ENCODE measurements at places on chromosomes 2 and 18. TPM values are rescaled to one million over a fixed set of nuclear protein-coding genes. Genes with fewer than 3 reads are reported as not detected.

CSRNP3 gene
- total RNA-seq = 8.5 TPM

FAM161A gene
- total RNA-seq = 19.0 TPM

PRKAG3 gene
- total RNA-seq = not detected

CPO gene
- total RNA-seq = 1.5 TPM

CAVIN2 gene
- total RNA-seq = not detected

RNF125 gene
- total RNA-seq = 19.3 TPM

IL1F10 gene
- total RNA-seq = not detected

TMEM214 gene
- 59.8 TPM for total RNA-seq

EML6 gene
- 1.7 TPM for total RNA-seq

- no peak for DNase-seq
Observed at GRCh38 chr2:136703214-136703613, 62.1 kb upstream of the THSD7B start.

DNA sequence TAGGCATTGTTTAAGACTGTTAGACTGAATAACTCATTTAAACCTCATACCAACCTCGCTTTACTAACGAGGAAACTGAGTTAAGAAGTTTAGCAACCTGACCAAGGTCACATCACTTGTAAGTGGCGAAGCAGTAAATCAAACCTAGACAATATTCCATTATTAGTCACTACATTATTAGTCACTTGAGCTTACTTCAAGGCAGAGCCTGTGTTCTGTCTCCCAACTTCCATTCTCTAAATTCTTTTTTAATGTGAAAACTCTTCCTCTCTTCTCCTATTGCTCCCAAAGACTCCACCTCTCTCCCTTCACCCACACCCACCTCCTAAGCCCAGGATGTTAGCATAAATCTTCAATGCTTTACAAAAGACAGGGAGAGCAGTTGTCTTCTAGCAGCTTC, 156.5 kb downstream of the ARL6IP6 start:
- DNase-seq = no peak

- peak; percentile 67 for DNase-seq
Observed at GRCh38 chr2:11647834-11648600, 22.0 kb downstream of the NTSR2 start.

DNA sequence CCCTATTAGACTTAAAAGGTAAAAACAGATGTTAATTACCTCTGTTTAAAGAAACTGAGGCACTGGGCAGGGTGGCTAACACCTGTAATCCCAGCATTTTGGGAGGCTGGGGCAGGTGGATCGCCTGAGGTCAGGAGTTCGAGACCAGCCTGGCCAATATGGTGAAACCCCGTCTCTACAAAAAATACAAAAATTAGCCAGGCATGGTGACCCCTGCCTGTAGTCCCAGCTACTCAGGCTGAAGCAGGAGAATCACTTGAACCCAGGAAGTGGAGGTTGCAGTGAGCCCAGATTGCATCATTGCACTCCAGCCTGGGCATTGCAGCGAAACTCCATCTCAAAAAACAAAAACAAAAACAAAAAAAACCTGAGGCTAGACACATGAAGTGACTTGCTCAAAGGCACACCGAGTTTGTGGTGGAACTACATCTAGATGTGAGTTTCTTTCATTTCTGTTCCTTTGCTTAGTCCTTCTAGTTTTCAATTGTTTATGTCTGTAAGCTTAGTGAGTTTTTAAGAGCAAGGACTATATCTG, 40.7 kb downstream of the SLC4A1AP start:
- DNase-seq = no peak

DNA sequence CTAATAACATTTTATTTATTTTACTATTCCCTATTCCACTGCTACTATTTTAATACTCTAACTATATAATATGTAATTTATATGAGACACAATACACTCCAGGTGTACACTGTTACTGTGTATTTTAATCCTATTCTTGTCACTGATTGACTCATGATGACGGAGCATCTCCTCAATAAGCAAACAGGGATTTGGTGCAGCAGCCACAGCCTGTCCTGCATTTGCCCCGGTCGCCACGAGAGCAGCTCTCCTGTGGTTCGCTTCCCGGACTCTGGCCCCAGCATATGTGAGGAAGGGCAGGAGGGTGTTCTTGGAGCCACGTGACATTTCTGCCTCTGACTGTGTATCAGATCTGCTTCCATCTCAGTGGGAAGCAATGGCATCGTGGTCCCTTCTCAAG, 74.1 kb upstream of the PXDN start:
- DNase-seq = no peak

GRCh38 chr18:68679528-68679927, 35.4 kb downstream of the TMX3 start:
- no peak for DNase-seq

DNA sequence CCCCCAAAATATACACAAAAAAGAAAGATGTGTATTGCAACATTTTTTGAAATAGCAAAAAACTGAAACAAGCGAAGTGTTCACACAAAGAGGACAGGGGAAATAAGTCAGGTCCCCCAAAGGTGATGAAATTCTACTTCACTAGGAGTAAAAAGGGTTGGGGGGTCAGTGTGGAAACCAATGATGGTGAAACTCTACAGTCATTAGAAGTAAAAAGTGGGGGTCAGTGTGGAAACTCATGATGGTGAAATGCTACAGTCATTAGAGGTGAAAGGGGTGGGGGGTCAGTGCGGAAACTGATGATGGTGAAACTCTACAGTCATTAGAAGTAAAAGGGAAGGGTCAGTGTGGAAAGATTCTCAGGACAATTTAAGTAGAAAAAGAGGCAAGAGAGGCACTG, 298.2 kb downstream of the EIPR1 start:
- DNase-seq = no peak

GRCh38 chr2:27461118-27461517, 18.9 kb downstream of the KRTCAP3 start:
- DNase-seq = no peak

- peak; percentile 47 for DNase-seq
Observed at GRCh38 chr2:63819765-63820717, 21.7 kb upstream of the UGP2 start.

- DNase-seq = peak; percentile 91
Observed at GRCh38 chr2:206442833-206443734, at the start of gene ADAM23. TSS of gene ADAM23 (plus strand) at chr2:206443532. CDS start at chr2:206443867, 335 bp downstream.

- no peak for DNase-seq
Observed at GRCh38 chr2:78127424-78127823, 605.2 kb upstream of the LRRTM4 start.

GRCh38 chr2:219452361-219453317, 18.0 kb downstream of the SPEG start:
- DNase-seq = peak; percentile 79

- no peak for DNase-seq
Observed at GRCh38 chr2:137192366-137193310, 427.3 kb downstream of the THSD7B start.

DNA sequence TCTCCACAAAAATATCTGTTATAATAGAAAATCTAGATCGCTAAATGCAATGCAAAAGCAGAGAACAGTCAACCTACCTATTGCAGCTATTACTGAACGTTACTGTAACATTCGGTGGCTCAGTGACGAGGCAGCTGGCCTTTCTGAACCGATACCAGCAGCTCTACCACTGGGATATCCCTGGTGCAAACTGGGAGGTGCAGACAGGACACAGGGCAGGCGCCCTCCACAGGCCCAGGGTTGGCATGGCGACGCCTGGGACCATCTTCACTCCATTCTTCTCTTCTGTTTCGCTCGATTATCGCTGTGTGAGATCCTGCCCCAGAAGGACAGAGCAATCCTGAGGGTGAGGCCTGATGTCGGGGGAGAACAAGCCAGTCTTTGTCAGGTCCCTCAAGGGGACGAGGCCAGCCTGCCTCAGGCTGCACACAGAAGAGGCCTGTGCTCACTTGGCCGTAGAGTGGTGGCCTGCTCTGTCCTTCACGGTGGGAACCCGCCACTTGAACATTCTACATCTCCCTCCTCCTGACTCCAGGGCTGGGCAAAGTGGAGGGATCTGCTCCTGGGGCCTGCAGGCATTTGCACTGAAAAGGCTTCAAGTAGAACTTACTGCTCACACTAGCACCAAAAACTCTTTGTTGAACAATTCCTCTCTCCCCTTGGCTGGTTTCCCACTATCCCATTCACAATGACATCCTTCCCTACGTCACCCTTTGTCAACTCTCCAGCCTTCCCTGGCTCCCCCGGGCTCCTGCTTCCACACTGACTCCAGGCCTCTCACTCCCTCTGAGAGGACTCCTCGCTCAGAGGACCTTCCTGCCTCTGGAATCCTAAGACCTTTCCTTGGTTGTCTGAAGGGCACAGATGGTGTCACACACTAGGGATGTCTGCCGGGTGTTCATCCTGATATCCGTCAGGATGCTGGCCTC, 49.7 kb downstream of the CYRIA start:
- peak; percentile 73 for DNase-seq

- no peak for DNase-seq
Observed at GRCh38 chr2:64711252-64711800, 57.6 kb upstream of the SERTAD2 start.

DNA sequence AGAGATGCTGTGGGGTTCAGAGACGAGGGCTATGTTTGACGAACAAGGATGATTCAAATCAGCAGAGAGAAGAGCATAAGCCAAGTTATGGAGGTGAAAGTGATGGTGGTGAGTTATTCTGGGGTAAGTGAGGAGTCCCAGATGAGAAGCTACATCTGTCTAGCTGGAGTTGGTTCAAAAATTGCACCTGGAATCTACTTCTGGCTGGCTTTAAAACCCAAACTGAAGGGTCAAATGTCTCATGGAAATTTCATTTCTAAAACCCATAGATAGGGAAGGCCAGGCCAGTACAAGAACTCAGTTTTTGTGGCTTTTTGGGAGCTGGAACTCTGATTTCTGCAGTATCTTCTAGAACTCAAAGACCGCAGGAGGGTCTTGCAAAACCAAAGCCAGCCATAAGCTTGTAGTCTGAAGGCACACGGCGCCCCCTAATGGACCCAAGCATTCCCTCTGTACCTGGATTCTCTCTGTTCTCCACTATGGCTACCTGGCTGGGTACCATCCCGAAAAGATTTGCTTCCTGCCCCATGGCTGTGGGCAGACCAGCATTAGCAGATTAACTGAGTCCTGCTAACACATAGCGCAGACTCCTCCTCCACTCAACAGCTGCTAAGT, 229.1 kb upstream of the SLC14A2 start:
- DNase-seq = peak; percentile 90

DNA sequence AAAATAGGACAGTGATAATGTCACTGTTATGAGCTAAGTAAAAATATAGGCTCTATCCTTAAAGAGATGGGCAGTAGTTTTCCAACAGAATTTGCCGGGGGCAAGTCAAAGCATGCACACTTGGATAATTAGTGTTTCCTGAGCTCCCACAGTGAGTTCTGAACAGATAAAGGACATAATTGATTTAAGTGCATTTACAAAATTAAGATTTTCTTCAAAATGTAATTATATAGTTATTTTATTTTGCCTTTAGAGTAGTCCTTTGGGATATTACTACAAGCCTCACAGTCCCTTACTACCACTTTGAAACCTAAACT, 107.6 kb downstream of the RAPGEF4 start:
- no peak for DNase-seq

DNA sequence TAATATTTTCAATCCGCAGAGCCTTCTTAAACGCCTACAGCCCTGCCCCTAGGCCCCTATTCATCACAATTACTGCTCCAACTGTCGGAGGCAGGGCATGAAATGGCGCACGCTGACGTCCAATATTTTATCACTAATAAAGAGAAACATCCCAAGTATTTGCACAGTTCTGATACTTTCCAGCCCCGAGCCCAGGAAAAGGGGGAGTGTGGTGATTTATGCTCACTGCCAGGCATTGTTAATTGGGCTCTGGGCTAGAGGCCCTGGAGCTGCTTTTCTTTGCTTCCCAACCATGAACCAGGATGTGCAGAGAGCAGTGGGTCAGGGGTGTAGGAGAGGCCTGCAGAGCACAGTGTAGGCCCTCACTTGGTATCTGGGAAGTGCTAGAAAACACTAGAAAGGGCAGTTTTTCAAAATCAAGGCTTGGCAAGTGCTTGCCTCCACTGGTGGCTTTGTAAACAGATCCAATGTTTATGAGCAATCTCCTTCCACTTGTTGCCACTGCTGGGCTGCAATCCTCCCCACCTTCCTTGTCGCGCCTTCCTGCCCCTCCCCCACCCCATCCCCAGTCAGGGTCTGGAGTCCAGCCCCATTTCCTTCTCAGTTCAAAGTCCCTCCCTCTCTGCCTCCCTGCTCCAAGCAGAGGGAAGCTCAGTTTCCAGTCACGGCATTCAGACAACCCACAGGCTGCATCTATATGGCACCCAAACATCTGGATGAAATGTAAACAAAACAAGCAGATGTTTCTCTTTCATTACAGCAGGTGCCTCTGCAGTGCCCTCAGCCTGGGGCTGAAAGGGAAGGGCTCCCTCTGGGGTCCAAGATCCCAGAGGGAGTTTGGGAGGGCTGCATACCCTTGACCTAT, 83.9 kb upstream of the PKDCC start:
- peak; percentile 83 for DNase-seq

DNA sequence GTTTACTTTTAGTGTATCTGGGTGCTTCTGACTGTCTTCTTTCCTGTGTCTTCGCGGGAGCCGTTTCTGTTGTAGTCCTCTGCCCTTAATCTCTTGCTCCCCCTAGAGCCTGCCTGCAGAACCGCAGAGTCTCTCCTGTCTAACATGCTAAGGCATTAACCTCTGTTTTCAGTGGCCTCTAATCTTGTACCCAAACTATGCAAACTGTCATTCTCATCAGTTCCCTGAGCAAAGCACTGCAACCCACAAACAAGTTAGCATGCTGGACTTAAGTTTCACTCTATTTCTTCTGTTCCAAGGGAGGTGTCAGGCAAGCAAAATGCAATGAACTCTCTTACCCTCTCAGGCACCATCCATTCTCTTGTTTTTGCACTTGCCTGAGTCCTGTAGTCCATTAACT, 138.4 kb downstream of the OTX1 start:
- DNase-seq = peak; percentile 82

DNA sequence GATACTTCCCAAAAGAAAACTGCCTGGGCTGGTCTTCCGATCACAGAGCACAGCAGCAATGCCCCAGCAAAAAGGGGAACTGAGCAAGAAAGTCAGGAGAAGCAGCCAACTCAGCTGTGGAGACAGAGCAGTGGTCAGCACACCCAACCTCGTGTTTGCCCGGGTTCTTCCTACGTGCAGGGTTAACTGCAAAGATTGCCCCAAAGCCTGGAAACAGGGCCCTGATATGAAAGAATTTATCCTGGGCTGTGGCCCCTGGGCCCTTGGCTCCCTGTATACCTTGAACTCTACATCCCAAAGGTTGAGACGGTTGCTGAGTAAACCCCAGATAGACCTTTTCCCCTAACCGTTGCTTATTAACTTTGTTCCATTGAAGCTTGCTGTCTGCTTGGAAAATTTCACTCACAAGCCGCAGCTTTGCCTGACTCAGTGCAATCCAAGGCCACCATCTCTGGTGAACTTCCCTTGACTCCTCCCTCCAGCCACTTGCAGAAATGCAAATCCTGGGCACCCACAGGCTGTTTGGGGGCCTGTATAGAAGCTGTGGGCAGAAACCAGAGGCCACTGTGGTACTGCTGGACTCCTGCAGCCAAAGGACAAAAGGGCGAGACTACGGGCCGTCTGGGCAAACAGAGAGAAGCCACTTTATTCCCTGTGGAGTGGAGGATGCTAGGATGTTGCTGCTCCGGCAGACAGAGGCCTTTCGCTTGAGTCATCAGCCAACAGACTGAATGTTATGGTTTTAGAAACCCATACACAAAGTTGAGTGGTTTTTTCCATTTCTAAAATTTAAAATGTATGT, 18.2 kb downstream of the NRP2 start:
- DNase-seq = peak; percentile 88
